A673 (cell line): ENCODE measurements at places on chromosomes 2 and 18. TPM values are rescaled to one million over a fixed set of nuclear protein-coding genes. Genes with fewer than 3 reads are reported as not detected.

GRCh38 chr2:71507476-71507875 is 54.1 kb downstream of the DYSF start:
- no peak for DNase-seq

DNA sequence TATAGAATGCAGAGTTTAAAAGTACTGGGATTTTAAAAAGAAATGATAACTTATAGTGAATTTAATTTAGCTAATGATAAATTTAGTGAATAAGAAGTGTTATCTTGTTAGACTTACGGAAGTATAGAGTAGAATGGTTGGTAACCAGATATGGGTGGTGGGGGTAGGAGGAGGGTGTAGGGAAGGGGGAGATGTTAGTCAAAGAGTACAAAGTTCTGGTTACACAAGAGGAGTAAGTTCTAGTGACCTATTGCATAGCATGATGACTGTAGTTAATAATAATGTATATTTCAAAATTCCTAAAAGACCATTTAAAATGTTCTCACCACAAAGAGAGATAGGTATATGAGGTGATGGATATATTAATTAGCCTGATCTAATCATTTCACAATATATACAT is 184.8 kb upstream of the STON1 start:
- DNase-seq, result no peak

DSG1 gene
- not detected in 2 replicates for total RNA-seq

DNA sequence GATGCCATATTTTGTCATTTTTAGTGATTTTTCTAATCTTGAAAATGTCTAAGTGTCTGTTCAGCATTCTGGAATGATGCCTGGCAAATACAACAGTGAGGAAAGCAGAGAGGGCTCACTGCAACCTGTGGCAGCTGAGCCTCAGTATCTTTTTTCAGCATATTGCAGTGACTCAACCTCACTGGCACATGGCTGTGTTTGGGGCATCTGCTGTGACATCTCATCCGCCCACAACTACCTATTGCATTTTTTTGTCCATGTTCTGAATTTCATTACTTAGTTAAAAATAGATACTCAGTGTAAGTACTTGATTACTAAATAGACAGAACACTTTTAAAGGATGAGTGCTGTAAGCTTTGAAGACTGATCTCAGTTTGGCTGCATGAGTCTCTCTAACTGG is 10.7 kb downstream of the BABAM2 start:
- DNase-seq, result no peak

GRCh38 chr2:130799295-130799694 is 37.4 kb upstream of the ARHGEF4 start:
- DNase-seq, result no peak

- DNase-seq, result peak; percentile 35
Observed at GRCh38 chr2:126864861-126865260, 33.8 kb upstream of the TEX51 start.

- no peak for DNase-seq
Observed at GRCh38 chr2:7411691-7412090, 494.5 kb downstream of the RNF144A start.

SOCS6 gene
- total RNA-seq, result 15.5 and 20.1 TPM in 2 replicates

ACOXL gene
- 0.13 TPM in 1 of 2 replicates, not detected in the other for total RNA-seq

- no peak for DNase-seq
Observed at GRCh38 chr18:64528646-64529045, 379.8 kb upstream of the LINC00305 start.

CNTNAP5 gene
- total RNA-seq, result not detected in 2 replicates

DNA sequence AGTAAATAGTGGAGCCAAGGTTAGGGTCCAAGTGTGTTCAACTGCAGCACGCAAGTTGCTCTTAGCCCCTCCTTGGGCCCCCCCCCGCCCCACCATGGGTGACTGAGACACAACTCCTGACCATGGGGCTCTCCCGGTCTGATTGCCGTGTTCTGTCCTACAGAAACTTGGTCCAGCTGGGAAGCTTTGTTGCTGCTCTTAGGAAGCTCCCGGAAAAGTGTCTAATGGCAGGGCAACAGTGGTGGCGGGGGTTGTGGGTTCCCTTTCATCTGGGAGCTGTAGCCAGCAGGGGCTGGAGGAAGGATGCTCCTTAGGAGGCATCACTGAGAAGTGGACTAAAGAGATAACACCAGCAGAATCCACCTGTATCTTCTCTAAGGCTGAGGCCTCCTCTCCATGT is 111.1 kb downstream of the CYP26B1 start:
- no peak for DNase-seq

- DNase-seq, result no peak
Observed at GRCh38 chr2:186927867-186928191, 78.9 kb upstream of the ZSWIM2 start.

AGXT gene
- total RNA-seq, result not detected in 2 replicates
